ENCODE measurements at places on chromosomes 11 and 22. TPM values are rescaled to one million over a fixed set of nuclear protein-coding genes. Genes with fewer than 3 reads are reported as not detected.

The TP53I11 gene
- polyA plus RNA-seq: 79.0 TPM

The EED gene
- 18.9 TPM for polyA plus RNA-seq

The HOATZ gene
- polyA plus RNA-seq: 23.6 TPM

The IGHMBP2 gene
- 12.4 TPM for polyA plus RNA-seq

The PDGFD gene
- 0.71 TPM for polyA plus RNA-seq

The ANGPTL5 gene
- 0.11 TPM for polyA plus RNA-seq

The FAM180B gene
- polyA plus RNA-seq: 0.10 TPM

The ALKBH3 gene
- polyA plus RNA-seq: 22.6 TPM

- H3K27me3 ChIP-seq: no peaks in the 10 kb centered on the region
- no peak overlapping the region for H3K4me3 ChIP-seq
- no peak for DNase-seq
- H3K4me1 ChIP-seq: no peaks in the 10 kb centered on the region
- no peak overlapping the region for H3K27ac ChIP-seq
- H3K36me3 ChIP-seq: no peaks in the 10 kb centered on the region
Measured at GRCh38 chr11:76558891-76559290, 111.7 kb downstream of the LRRC32 start.

- peaks cover 6% of the 10 kb centered on the region for H3K4me1 ChIP-seq
- DNase-seq: no peak
- H3K4me3 ChIP-seq: no peak overlapping the region
Measured at GRCh38 chr11:35090125-35090524, 48.8 kb upstream of the CD44 start.

- H3K27me3 ChIP-seq: no peaks in the 10 kb centered on the region
- H3K36me3 ChIP-seq: peaks cover 13% of the 10 kb centered on the region
- no peak overlapping the region for H3K27ac ChIP-seq
- DNase-seq: no peak
- H3K4me1 ChIP-seq: no peaks in the 10 kb centered on the region
Measured at GRCh38 chr22:21791635-21792625, 56.3 kb upstream of the YPEL1 start.

DNA sequence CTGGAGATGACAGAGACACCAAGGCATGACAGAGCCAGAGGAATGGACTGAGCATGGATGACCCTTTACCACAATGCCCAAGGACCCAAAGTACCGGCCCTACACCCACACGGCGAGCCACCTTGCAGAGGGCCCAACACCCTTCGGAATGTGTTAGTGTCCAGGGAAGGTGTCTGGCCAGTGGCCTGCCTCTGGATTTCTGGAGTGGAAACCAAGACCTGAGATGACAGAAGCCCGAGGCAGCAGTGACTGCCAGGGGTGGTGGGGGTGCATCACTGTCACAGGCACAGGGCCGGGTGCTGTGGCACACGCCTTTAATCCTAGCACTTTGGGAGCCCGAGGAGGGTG lies 28.7 kb downstream of the PDGFB start:
- H3K4me1 ChIP-seq: no peaks in the 10 kb centered on the region
- H3K27me3 ChIP-seq: no peaks in the 10 kb centered on the region
- DNase-seq: no peak
- no peak overlapping the region for H3K4me3 ChIP-seq
- no peaks in the 10 kb centered on the region for H3K36me3 ChIP-seq

GRCh38 chr11:14288189-14288935 lies 70.6 kb downstream of the RRAS2 start:
- H3K4me1 ChIP-seq: no peaks in the 10 kb centered on the region
- no peak overlapping the region for H3K4me3 ChIP-seq
- no peaks in the 10 kb centered on the region for H3K27me3 ChIP-seq
- H3K27ac ChIP-seq: peak overlapping the region; percentile 64

GRCh38 chr22:32539631-32540421 lies 65.2 kb downstream of the FBXO7 start:
- H3K27me3 ChIP-seq: no peaks in the 10 kb centered on the region
- no peak overlapping the region for H3K27ac ChIP-seq
- peaks cover 17% of the 10 kb centered on the region for H3K4me1 ChIP-seq
- peak; percentile 40 for DNase-seq
- H3K4me3 ChIP-seq: no peak overlapping the region

- H3K27me3 ChIP-seq: no peaks in the 10 kb centered on the region
- no peaks in the 10 kb centered on the region for H3K36me3 ChIP-seq
- H3K4me1 ChIP-seq: no peaks in the 10 kb centered on the region
- no peak overlapping the region for H3K4me3 ChIP-seq
- no peak overlapping the region for H3K27ac ChIP-seq
Measured at GRCh38 chr11:97751405-97751804, 1269.3 kb upstream of the CNTN5 start.

GRCh38 chr11:16097543-16097942 lies 258.8 kb downstream of the SOX6 start:
- H3K4me3 ChIP-seq: no peak overlapping the region
- DNase-seq: peak; percentile 38
- H3K36me3 ChIP-seq: no peaks in the 10 kb centered on the region
- no peaks in the 10 kb centered on the region for H3K27me3 ChIP-seq
- H3K4me1 ChIP-seq: peaks cover 16% of the 10 kb centered on the region

DNA sequence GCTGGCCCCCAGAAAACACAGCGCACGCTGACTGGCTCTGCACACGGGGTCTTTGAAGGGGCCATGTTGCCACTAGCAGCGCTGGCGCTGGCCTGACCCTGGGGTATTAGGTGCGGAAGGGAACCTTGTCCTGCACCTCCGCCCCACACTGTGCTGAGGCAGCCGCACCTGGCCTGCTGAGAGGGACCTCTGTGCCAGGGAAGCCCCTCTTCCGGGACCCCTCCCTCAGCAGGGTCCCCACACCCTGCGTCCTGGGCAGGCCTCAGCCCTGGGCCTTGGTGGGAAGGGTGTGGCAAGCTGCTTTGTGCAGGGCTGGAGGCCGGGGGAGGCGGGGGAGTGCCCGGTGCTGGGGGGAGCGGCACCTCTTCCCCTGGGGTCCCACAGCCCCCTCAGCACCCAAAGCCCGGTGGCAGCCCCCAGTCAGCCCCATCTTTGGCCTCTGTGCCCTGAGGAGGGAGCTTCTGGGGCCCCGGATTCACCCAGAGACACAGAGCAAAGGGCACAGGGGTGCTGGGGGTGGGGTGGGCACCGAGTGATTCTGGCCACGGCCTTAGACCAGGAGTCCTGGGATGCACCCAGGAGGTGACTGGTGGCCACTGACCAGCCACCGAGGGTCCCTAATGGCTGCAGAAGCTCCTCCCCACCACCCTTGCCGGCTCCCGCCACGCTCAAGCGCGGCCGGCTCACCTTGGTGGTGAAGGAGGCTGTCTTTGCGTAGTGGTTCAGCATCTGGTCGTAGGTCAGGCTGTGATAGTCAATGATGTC lies 11.4 kb downstream of the TTLL8 start:
- no peak for DNase-seq
- no peak overlapping the region for H3K27ac ChIP-seq
- H3K4me3 ChIP-seq: no peak overlapping the region
- H3K27me3 ChIP-seq: peaks cover 8% of the 10 kb centered on the region
- no peaks in the 10 kb centered on the region for H3K36me3 ChIP-seq

DNA sequence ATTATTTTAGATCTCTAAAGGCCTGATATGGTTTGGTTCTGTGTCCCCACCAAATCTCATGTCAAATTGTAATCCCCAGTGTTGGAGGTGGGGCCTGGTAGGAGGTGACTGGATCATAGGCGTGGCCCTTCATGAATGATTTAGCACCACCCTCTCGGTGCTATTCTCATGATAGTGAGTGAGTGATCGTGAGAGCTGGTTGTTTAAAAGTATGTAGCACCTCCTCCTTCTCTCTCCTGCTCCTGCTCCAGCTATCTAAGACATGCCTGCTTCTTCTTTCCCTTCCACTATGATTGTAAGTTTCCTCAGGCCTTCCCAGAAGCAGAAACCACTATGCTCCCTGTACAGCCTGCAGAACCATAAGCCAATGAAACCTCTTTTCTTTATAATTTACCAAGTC lies 114.1 kb downstream of the SERGEF start:
- H3K36me3 ChIP-seq: peaks cover 3% of the 10 kb centered on the region
- no peaks in the 10 kb centered on the region for H3K4me1 ChIP-seq
- DNase-seq: no peak
- H3K27me3 ChIP-seq: no peaks in the 10 kb centered on the region
- H3K4me3 ChIP-seq: no peak overlapping the region

DNA sequence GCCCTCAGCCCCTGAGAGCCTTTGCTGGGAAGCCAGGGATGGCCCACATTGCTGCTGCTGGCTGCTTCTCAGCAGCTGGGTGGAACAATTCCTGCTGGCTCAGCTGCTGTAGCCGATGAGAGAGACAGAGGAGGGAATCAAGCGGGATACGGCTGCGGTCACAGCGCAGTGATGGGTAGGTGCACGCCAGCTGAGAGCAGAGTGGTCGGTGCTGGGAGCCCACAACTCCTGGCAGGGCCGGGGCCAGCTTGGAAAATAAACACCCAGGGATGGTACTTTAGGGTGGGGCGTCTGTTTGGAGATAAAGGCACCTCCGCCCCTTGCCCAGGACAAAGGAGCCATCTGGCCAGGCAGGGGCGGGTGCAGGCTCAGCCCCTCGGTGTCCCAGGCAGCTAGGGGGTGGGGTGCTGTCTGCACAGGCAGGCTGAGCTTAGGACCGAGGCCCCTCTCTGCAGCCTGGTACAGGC lies 480.5 kb downstream of the MIAT start:
- no peak overlapping the region for H3K4me3 ChIP-seq
- no peaks in the 10 kb centered on the region for H3K36me3 ChIP-seq
- DNase-seq: no peak
- H3K27ac ChIP-seq: no peak overlapping the region
- H3K27me3 ChIP-seq: peaks cover 8% of the 10 kb centered on the region

GRCh38 chr11:119258180-119258579 lies 52.0 kb downstream of the CBL start:
- peaks cover 3% of the 10 kb centered on the region for H3K4me1 ChIP-seq
- no peak overlapping the region for H3K4me3 ChIP-seq
- H3K36me3 ChIP-seq: peaks cover 2% of the 10 kb centered on the region
- H3K27ac ChIP-seq: no peak overlapping the region
- no peak for DNase-seq
- H3K27me3 ChIP-seq: no peaks in the 10 kb centered on the region

- no peak overlapping the region for H3K4me3 ChIP-seq
- no peaks in the 10 kb centered on the region for H3K36me3 ChIP-seq
- H3K27me3 ChIP-seq: no peaks in the 10 kb centered on the region
- no peaks in the 10 kb centered on the region for H3K4me1 ChIP-seq
- DNase-seq: peak; percentile 51
- H3K27ac ChIP-seq: no peak overlapping the region
Measured at GRCh38 chr11:45525393-45525792, 140.0 kb downstream of the CHST1 start.

DNA sequence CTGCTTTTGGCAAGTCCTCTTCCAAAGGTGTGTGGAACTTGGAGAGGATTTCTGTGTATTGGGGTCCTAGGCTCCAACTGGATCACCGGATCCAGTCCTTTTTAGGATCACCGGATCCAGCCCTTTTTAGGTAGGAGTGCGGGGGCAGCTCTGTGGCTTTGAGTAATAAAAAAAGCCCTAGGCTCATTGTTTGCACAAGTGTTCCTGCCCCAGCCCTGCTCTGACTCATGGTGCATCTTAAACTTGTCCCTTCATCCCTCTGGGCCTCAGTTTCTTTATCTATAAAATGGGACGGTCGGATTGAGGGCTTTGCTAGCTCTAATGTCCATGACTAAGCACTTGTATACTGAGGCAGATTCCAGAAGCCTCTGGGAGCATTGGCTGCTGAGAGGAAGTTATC lies 22.7 kb upstream of the CD44 start:
- DNase-seq: no peak
- H3K27me3 ChIP-seq: no peaks in the 10 kb centered on the region
- no peak overlapping the region for H3K4me3 ChIP-seq

DNA sequence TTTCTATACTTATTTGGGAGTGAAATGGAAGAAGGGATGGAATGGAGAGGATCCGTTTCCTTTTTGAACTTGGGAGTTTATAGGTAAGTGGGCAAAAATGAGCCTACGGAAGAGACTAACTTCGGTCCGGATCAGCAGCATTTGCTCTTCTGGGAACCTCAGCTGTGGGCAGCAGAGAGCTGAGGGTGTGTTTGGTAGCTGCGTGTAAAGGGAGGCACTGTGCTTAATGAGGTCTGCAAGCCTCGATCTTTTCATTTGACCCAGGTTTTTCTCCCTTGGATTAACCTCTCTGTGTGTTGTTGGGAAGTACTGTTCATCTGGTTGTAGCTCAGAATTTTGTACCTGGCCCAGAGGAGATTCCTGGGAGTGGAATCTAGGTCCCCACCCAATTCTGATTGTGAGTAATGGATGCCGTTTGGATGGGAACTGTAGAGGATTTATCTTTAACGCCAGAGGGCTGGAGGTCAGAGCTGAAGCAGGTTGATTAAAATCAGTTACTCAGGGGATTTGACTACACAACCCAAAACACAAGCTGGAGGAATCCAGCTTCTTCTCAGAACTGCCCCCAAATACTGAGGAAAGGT lies 201.6 kb upstream of the SORL1-AS1 start:
- H3K36me3 ChIP-seq: no peaks in the 10 kb centered on the region
- no peaks in the 10 kb centered on the region for H3K27me3 ChIP-seq
- DNase-seq: no peak
- H3K27ac ChIP-seq: no peak overlapping the region
- no peaks in the 10 kb centered on the region for H3K4me1 ChIP-seq
- H3K4me3 ChIP-seq: no peak overlapping the region

DNA sequence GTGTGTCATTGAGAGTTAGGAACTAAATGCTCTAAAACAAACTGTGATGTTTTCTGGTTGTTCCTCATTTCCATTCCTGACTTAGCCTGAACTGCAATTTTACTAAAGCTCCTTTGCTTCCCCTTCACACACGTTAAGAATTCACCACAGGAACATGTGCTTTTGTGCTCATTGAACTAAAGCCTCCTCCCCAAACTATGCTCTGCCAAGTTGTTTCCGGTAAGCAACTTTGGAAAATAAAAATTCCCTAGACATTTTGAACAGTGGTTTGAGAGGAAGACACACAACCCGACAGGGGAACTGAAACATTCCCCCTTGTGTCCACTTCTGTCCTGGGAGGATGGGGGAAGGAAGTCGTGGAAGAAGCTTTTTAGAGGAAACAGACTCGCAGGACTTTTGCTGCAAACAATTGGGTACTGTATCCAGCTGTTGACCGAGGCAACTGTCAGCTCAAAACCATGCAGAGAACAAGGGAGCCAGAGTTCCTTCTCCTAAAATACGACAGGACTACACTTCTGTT lies 66.9 kb downstream of the GAB2 start:
- DNase-seq: peak; percentile 44
- H3K4me3 ChIP-seq: no peak overlapping the region
- H3K27me3 ChIP-seq: no peaks in the 10 kb centered on the region
- H3K36me3 ChIP-seq: no peaks in the 10 kb centered on the region

DNA sequence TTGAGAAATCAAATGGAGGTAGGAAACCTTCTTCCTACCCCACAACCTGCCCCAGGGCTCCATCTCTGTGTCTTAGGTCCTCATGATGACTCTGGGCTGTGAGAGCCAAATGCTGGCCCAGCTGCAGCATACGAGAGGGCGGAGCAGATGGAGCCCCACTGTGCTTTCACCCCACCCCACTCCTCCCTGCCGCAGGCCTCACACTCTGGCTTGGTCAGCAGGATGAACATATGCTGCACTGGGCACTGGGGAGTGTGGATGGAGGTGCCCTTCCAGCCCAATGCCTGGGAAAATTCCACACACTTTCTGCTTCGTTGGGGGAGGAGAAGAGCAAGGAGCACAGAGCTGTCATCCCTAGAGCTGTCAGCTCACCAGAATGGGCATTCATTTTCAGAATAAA lies 271.6 kb upstream of the CADM1 start:
- no peak overlapping the region for H3K4me3 ChIP-seq
- peaks cover 6% of the 10 kb centered on the region for H3K4me1 ChIP-seq
- no peak overlapping the region for H3K27ac ChIP-seq
- no peak for DNase-seq

GRCh38 chr11:108620958-108621772 lies 27.6 kb upstream of the EXPH5 start:
- no peak overlapping the region for H3K4me3 ChIP-seq
- H3K27ac ChIP-seq: no peak overlapping the region

- peak overlapping the region; percentile 95 for H3K27ac ChIP-seq
- H3K4me1 ChIP-seq: peaks cover 68% of the 10 kb centered on the region
- H3K36me3 ChIP-seq: no peaks in the 10 kb centered on the region
- no peak for DNase-seq
- no peaks in the 10 kb centered on the region for H3K27me3 ChIP-seq
Measured at GRCh38 chr11:114160894-114161293, 101.4 kb downstream of the ZBTB16 start.
